Cerebellar nuclear complex (tissue), 1 donor: ENCODE measurements at places on chromosomes 2 and 18.

DNA sequence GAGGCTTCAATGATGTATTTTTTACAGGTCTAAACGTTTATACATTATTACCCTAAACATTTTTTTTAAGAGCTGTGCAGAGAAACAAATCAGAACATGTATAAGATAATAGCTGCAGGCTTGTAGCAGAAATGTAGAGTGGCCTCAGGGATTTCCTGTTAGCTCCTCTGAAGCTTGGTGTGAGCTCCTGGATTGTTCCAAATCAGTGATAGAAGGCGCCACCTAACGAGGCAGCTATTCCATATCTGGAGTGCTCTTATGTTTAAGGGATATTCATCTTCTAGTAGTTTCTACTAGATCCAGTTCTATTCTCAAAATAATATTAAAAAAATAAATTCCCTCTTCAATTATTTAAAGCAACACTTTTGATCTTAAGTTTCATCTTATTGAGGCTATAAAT is 93.1 kb downstream of the LRP1B start:
- DNase-seq = no peak

DNA sequence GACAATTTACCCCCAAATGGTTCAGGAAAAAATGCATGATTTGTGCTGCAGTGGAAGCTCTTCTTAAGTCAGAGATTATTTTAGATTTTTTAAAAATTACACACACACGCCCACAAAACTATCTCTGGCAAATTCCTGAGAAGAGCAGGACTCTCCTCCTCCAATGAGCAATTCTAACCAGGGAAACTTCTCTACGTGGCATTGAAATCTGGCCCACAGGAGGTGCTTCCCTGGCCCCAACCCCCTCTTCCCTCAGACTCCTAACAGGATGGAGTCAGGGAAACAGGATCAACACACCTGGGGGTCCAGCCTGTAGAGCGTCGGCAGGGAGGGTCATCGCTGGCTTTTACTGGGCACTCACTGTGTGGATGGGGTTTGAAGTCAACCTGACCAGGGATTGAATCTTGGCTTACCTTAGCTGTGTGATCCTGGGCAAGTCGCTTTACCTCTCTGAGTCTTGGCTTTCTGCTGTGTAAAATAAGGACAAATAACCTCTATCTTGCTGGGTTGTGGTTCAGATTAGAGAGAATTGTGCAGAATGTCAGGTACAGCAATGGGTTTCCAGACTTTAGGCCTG is 65.4 kb upstream of the ASAP2 start:
- DNase-seq = no peak

DNA sequence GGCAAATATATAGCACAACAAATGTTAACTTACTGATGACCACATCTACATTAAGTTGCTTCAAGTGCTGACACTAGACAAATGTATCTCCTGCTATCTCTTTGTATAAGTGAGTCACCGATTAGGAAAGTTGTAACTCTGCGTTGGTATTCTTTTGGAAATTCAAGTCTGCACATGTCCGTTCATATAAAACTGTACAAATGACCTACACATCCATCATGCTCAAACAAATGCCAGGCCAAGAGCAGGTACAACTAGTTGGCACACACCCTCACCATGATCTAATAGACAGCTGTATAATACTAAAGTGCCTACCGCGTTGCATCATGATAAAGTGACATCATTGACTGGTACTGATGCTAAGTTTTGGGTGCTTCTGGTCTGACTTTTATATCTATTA is 141.1 kb downstream of the RBMS1 start:
- no peak for DNase-seq

GRCh38 chr2:216179015-216179414 is 69.9 kb downstream of the XRCC5 start:
- DNase-seq = no peak

DNA sequence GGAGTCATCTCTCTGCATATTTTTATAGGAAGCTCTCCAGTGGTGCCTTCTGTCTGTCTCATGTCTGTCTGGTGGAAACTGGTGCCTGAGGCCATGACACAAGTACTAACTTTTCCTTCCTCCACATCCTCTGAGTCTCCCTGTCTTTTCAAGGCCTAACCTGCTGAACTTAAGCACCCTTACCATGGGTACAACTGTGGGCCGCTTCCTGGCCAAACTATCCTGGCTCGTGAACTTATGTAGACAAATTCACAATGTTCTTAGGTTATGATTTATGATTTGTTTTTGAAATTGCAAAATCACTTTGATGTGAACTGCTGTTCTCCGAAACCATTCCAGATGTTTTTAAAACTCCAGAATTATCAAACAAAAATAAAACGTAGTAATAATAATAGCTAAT is 804.5 kb upstream of the POU3F3 start:
- DNase-seq = no peak

DNA sequence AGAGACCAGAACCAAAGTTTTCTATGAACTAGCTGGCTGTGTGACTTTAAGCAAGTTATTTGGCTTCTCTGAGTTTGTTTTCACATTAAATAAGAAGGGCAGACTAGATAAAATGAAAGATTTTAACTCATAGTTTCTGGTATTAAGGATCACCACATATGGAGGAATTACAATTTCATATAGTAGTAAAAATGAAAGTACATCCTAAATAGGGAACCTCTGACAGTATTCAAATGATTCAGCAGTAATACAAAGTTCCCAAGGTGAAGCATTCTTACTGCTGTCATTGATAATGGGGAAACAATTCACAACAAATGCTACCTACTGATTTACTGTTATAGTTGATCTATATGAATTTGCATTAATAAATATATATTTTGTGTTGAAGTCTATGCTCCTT is 170.3 kb upstream of the VRK2 start:
- no peak for DNase-seq
